SJSA1 (cell line): ENCODE measurements at places on chromosomes 5 and 9. TPM values are rescaled to one million over a fixed set of nuclear protein-coding genes. Genes with fewer than 3 reads are reported as not detected.

GRCh38 chr5:10448754-10449360, 7.2 kb downstream of the ROPN1L start:
- no peak overlapping the region for H3K27ac ChIP-seq
- no peak overlapping the region for H3K4me3 ChIP-seq
- no peaks in the 10 kb centered on the region for H3K27me3 ChIP-seq
- DNase-seq = no peak
- H3K36me3 ChIP-seq = no peaks in the 10 kb centered on the region

DNA sequence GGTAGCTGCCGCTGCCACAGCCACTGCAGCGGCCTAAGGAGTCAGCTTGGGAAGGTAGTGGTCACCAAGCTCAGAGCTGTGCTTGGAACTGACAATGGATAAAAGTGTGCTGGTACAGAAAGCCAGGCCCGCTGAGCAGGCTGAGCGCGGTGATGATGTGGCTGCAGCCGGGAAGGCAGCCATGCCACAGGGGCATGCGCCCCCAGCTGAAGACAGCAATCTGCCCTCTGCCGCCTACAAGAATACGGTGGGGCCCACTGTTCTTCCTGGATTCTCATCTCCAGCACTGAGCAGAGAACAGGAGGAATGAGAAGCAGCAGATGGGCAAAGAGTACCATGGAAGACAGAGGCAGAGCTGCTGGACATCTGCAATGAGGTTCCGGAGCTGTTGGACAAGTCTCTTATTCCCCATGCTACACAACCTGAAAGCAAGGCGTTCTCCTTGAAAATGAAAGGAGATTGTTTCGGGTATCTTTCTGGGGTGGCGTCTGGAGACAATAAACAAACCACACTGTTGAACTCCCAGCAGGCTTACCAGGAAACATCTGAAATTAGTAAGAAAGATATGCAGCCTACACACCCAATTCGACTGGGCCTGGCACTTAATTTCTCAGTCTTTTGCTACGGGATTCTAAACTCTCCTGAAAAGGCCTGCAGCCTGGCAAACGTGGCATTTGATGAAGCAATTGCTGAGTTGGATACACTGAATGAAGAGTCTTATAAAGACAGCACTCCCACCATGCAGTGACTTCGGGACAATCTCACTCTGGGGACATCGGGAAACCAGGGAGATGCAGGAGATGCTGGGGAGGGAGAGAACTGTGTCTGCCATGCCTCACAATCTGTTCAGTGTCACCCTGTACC, 22.8 kb upstream of the ANKRD18A start:
- H3K27ac ChIP-seq = no peak overlapping the region
- H3K27me3 ChIP-seq = no peaks in the 10 kb centered on the region
- H3K36me3 ChIP-seq = no peaks in the 10 kb centered on the region

DNA sequence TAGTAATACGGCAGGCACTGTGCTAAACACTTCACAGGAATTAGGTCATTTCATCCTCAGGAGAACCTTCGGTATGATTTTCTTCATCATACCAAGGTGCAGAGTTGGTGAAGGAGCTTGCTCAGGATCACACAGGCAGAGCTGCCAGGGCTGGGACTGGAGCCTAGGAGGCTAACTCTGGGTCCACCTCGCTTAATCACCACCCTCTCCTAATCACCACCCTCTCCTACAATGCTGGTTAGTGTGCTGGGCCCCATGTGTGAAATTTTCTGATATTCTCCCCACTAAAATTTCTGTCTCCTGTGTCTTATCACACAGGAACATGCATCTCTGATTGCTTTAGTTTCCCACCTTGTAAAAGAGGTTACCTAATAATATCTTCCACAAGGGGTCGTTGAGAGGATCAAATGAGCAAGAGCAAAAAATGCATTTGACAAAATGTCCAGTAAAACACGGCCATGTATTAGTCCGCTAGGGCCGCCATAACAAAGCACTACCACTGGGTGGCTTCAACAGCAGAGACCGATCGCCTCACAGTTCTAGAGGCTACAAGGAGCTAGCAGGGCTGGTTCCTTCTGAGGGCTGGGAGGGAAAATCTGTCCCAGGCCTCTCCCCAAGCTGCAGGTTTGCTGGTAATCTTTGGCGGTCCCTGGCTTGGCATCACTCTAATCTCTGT, 128.2 kb upstream of the NFIB start:
- no peak overlapping the region for H3K27ac ChIP-seq
- no peaks in the 10 kb centered on the region for H3K36me3 ChIP-seq
- no peaks in the 10 kb centered on the region for H3K27me3 ChIP-seq
- peaks cover 16% of the 10 kb centered on the region for H3K4me1 ChIP-seq
- DNase-seq = no peak

DNA sequence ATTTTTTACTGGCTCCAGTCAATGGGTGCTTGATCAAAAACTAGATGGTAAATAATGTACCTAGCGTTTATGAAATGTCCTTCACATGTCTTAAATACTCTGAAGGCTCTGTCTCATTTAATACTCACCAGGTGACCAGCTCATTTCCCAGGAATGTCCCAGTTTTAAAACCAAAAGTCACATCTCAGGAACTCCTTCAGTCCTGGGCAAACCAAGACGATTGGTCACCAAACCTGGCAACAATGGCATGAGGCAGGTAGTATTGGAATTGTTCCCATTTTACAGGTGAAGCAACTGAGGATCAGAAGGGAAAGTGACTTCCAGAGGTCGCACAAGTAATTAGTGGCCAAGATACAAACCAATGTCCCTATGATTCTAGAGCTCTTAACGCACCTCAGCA, 27.7 kb downstream of the SMIM23 start:
- no peak overlapping the region for H3K27ac ChIP-seq
- no peaks in the 10 kb centered on the region for H3K36me3 ChIP-seq
- H3K4me1 ChIP-seq = no peaks in the 10 kb centered on the region
- DNase-seq = no peak
- no peak overlapping the region for H3K4me3 ChIP-seq

DNA sequence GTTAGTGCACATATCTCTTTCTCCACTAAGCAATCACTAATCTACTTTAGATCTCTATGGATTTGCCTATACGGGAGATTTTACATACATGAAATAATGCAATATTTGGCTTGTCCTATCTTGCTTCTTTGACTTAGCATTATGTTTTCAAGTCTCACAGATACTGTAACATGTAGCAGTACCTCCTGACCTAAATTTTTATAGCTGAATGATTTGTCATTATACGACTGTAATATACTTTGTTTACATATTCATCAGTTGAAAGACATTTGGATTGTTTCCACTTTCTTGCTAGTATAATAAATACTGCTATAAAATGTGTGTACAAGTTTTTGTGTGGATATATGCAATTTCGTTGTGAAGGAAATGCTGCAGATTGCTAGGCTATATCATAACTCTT, 1520.8 kb upstream of the CDH6 start:
- no peaks in the 10 kb centered on the region for H3K36me3 ChIP-seq
- H3K27ac ChIP-seq = no peak overlapping the region
- H3K27me3 ChIP-seq = no peaks in the 10 kb centered on the region
- H3K4me3 ChIP-seq = no peak overlapping the region

PAEP gene
- total RNA-seq = not detected in 2 replicates

FKTN gene
- 21.2 and 22.2 TPM in 2 replicates for total RNA-seq
